ENCODE measurements at places on chromosomes 5 and 9.

DNA sequence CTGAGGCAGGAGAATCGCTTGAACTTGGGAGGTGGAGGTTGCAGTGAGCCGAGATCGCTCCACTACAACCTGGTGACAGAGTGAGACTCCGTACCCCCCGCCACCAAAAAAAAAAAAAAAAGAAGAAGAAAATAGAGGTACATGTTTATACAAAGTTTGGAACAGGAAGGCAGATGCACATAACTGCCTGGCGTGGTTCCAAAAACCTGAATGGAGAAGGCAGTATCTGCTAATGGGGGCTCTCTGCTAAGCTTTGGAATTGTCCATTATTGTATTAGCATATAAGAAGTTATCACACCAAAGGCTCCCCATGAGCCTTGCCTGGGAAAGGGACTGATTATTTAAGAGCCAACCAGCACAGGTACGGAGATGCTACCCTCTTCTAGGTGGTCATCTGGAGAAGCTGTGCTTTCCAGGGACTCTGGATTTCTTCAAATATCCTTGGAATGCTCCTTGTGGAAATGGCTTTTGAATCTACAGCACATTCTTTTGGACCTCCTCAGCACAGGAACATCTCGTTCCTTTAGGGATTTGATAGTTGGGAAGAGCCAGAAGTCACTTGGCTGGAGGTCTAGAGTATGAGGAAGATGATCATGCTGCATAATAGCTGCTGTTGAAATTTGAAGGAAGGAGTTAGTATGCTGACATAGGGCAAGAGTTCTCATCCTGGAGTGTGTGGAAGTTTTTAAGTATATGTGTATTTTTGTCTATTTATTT lies 42.5 kb upstream of the ABCA1 start:
- H3K36me3 ChIP-seq, result no peaks in the 10 kb centered on the region
- DNase-seq, result no peak
- H3K27me3 ChIP-seq, result peaks cover 21% of the 10 kb centered on the region
- H3K4me3 ChIP-seq, result no peak overlapping the region
- no peak overlapping the region for H3K27ac ChIP-seq

DNA sequence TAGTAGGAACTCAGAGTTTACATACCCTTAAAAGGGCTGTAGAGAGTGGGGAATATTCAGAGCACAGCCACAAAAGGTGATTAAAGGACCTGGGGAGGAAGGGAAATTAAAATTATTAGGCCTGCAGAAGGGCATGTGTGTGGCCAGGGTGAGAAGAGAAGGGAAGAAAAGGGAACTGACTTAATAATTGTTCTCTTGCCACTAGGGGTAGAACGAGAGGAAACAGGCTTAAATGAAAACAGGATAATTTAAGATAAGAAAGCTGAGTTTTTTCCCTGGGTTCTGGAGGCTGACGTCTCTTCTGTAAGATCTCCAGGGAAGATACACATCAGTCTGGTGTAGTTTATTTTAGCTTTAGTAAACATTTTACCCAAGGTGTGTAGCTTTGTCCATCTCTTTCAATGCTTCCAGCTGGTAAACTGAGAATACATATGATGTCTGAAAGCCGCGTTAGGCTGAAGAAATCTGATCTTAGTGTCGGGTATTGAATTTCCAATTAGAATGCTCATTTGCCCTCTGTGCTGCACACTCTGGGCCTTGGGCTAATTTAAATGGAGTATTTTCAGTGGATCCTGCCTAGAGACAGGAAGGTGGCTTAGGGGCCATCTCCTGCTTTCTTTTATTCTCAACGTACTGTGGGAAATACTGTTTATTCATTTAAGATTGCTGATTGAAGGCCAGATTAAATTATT lies 416.8 kb downstream of the TMEM38B start:
- no peaks in the 10 kb centered on the region for H3K27me3 ChIP-seq
- no peaks in the 10 kb centered on the region for H3K4me1 ChIP-seq
- H3K4me3 ChIP-seq, result no peak overlapping the region
- H3K36me3 ChIP-seq, result no peaks in the 10 kb centered on the region

DNA sequence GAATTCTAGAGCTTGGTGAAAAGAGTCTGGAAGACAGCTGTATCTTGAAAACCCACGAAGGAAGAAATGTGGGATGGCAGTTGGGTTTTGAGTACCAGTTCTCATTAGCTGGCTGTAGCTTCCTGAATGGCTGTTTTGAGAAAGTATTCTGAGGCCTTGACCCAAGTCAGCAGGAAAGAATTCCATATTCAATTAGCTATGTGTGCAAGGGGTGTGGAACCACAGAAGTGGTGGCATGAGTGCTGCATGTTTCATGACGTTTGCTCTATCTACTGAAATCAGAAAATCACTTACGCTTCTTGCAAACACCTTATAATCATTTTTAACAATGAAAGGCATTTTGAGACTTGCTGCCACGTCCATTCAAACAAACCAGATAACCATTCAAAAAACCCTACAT lies 69.1 kb downstream of the TRPM3 start:
- H3K27ac ChIP-seq, result no peak overlapping the region
- H3K27me3 ChIP-seq, result no peaks in the 10 kb centered on the region
- H3K4me3 ChIP-seq, result no peak overlapping the region
- DNase-seq, result no peak
- H3K4me1 ChIP-seq, result no peaks in the 10 kb centered on the region

- H3K4me1 ChIP-seq, result peaks cover 57% of the 10 kb centered on the region
- no peak for DNase-seq
- no peaks in the 10 kb centered on the region for H3K27me3 ChIP-seq
Measured at GRCh38 chr5:66002415-66002814, 76.0 kb downstream of the ERBIN start.

DNA sequence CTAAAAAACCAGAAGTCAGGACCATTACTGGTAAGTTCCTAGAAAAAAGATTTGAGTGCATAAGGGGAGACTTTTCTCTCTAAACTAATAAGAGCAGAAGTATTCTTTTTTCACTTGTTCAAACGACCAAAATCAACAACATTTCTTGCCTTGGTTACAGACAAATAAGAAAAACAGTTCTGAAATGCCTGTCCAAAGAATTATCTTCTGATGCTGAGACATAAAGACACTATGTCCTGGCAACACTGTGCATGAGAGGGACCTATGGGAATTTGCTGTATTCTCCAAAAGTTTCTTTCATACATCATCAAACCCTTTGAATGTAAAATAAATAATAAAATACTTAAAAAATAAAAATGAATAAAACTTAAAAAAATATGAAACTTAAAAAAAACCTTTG lies 50.4 kb downstream of the ZNF474 start:
- no peak overlapping the region for H3K27ac ChIP-seq
- H3K4me1 ChIP-seq, result no peaks in the 10 kb centered on the region
- DNase-seq, result no peak
- H3K36me3 ChIP-seq, result no peaks in the 10 kb centered on the region
- H3K4me3 ChIP-seq, result no peak overlapping the region

All from naive thymus-derived CD8-positive, alpha-beta T cell (primary cell).